Activated CD4-positive, CD25-positive, alpha-beta regulatory T cell (primary cell): ENCODE measurements at places on chromosomes 5 and 9.

- no peak for DNase-seq
Observed at GRCh38 chr5:33067291-33067690, 356.2 kb downstream of the NPR3 start.

DNA sequence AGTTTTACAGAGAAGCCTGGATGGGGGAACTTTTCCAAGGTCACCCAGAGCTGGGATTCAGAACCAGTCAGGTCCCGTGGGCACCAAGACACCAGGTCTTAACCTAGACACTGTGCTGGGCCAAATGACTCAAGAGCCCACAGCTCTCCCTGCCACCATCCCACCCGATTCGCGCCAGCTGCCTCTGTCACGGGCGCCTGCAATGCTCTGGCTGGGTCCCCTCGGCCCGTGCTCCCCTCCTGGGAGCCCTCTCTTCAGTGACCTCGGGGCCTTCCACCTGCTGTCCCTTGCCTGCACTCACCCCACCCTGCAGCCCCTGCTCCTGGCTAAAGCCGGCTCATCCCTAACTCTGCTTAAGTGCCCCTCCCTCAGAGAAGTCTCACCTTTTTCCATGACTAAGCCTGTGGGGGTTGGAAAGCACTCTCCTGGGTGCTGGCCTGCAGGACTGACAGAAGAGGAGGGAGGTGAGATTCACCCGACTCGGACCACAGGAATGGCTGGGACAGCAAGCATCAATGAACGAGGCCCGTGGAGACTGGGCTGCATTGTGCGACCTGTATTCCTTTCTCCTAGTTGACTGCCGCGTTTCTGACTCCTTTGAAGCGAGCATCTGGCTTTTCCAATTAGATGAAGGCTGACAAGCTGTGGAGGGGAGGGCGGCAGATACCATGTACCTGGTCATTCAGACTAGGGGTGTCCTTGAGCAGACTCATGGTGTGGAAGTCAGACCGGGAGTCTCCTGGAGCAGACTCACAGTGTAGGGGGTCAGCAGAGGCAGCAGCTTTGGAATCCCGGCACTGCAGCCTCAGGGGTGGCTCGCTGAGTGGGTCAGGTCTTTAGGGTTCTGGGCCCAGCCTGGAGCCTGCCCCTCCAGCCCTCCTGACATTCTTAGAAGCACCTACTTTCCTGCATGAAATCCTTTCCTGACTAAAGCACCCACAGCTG, 5.8 kb upstream of the IL4 start:
- no peak for DNase-seq

DNA sequence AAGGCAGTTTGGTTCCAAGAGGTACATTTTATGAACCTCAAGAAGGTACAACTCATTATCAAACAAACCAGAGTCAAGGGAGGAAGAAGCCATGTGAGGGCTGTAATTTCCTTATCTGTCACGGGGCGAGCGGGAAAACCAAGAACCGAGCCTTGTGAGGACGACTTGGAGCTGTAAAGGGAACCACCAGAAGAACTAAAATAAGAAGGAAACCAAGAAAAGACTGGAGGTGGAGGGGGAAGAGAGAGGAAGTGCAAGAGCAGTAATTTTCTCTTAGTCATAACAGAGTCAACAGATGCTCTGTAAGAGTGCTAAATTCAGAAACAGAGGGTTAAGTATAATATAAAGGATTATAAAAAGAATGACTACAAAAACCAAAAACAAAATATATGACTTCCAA, 127.1 kb downstream of the DIRAS2 start:
- DNase-seq: no peak

GRCh38 chr5:169577951-169578350, 5.6 kb upstream of the SPDL1 start:
- DNase-seq: no peak

DNA sequence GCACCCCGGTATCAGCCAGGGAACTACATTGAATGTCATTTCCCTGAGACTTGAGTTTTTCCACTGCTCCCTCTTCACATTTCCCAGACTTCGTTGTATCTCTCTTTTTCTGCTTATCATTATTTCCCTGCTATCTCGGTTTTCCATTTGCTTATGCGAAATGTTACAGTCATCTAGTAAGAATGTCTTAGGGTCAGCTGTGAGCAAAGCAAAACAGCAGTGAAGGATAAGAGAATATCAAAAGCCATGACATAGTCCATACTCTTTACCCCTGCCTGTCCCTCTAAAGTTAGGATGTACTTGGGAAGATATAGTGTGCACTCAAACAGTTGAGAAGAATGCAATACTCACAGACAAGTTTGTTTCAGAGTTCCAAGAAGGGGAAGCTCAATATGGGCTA, 88.7 kb downstream of the ITGA1 start:
- DNase-seq: no peak

- no peak for DNase-seq
Observed at GRCh38 chr5:171913987-171914273, 92.5 kb downstream of the FBXW11 start.

DNA sequence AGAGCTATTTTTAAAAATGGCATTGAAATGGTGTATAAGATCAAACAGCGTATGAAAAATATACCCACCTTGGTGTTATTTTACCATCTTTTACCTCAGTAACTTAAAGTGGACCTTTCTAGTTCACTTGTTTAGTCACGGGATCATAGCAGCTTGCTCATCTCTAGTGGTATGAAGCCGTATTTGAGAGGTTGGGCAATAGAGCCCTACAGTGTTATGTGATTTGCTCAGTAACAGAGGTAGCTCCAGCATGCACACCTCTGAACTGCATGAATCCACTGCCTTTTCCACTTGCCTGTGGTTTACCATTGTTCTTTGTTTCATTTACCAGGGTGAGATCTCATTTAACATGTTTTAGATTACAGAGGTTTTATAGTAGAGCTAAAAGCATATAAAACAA, 134.4 kb downstream of the ATG10 start:
- DNase-seq: no peak

- DNase-seq: no peak
Observed at GRCh38 chr5:154309371-154309745, 118.8 kb downstream of the GALNT10 start.

- no peak for DNase-seq
Observed at GRCh38 chr9:133583586-133583985, 25.6 kb downstream of the FAM163B start.

- DNase-seq: peak; percentile 31
Observed at GRCh38 chr9:34437006-34437925, 21.1 kb downstream of the FAM219A start.

DNA sequence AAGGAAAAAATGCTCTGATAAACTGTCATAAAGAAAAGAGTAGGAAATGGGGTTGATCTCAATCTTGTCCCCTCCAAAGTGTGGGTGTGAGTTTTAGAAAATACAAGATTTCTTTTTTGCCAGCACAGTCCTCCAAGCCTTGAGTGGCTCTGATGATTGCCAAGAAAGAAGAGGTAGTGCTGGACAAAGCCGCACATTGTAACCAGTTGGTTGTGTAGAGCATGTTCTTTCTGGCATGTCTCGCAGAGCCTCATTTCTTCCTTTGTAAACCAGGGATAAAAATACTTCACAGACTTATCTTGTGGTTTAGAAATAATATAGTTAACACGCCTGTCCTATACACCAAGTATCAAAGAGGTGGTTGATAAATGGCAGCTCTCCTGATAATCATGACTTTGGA, 30.4 kb downstream of the PRLR start:
- DNase-seq: no peak

GRCh38 chr9:76213751-76214150, 180.5 kb downstream of the RFK start:
- no peak for DNase-seq

- DNase-seq: no peak
Observed at GRCh38 chr9:92860867-92861266, 17.0 kb downstream of the ZNF484 start.

- no peak for DNase-seq
Observed at GRCh38 chr5:1500411-1501091, 23.2 kb downstream of the LPCAT1 start.

GRCh38 chr5:73311291-73312110, 137.1 kb downstream of the FOXD1 start:
- no peak for DNase-seq

DNA sequence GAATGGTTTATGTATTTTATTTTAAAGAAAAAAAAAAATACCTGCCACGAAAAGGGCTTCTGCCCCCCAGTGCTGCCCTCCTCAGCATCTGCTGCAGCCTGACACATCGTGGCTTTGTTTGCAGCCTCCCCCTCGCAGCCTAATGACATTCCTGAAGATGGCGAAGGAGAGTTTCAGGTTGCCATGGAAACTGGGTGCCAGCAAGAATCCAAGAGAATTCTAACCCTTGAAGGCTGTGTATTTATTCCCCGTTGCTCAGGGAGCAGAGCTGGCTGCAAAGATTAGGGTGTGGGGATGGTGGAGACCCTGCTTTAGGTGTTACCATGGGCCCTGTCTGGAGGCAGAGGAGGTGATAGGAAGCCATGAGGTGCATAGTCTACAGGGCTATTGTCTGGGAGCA, 126.6 kb downstream of the NSG2 start:
- DNase-seq: no peak

GRCh38 chr5:156647034-156647451, 203.1 kb upstream of the PPP1R2B start:
- DNase-seq: no peak

DNA sequence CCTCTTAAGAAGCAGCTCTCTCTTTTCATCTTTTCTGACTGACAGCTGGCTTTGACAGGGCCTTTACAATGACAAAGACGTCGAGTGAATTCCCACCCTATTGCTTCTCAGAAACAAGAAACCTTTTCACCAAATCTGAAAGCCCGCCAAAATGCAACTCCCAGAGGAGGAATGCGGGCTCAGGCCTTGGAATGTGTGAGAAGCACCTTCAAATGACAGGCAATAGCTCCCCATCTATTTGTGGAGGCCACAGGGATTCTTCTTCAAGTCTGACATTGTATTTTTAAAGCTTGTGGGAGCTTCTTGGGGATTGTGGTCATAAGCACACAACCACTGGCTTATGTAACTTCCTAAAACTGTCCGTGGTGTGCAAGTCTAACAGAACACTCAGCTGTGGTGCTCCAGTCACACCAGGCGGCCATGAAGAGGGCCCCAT, 72.7 kb downstream of the DPYSL3 start:
- no peak for DNase-seq

GRCh38 chr9:90970608-90971007, 169.0 kb downstream of the SYK start:
- DNase-seq: no peak

DNA sequence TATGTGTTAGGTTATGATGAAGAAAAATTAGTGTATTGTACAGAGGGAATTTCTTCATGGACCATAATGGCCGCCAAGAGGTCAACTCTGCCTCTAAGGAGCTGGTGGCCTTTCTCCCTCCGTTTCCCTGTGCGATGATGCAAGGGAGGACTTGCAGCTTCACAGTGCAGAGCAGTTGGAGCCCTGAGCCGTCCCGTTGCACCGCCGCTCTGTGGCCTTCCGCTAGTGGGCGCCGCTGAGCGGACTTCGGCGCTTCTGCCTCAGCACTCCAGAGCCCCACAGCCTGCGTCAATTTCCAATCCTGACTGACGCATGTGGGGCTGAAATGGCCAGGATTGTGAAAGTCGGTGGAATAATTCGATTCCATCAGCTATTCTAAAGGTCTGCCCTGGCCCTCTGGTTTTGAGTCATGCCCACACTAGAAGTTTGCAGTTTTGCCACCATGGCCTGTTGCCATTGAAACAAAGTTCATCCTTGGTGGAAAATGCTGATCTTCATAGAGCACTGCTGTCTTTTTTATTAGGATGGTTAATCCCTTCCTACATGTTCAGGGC, 22.7 kb upstream of the LECT2 start:
- DNase-seq: no peak

GRCh38 chr5:175829813-175830585, 41.4 kb upstream of the CPLX2 start:
- no peak for DNase-seq

DNA sequence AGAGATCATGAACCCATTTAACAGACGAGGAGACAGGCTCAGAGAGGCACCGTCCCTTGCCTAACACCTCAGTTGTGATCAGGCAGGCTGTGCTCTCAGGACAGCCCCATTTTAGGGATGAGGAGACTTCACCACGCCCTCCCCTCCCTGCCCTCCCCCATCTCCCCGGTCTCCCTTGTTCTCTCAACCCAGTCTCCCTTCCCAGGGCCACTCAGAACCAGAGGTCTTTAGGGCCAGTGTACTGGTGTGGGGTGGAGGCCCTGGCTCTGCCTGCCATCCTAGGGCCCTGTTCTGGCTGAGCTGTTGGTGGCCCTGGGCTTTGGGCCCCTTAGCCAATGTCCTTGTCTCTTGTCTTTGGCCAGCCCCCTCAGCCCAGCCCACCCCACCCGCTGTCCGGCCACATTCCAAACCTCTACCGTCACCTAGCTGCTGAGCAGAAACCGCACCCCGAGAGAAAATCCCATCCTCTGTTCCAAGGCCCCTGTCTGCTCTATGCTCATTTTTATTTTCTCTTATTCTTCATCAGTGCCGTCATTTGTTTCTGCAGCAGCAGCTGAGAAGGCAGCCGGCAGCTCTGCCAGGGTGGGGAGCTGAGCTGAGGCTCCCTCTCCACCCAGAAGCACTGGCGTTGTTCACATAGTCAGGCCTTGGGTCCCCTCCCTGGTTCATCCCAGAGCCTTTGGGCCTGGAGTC, 33.9 kb downstream of the OLFML2A start:
- no peak for DNase-seq

DNA sequence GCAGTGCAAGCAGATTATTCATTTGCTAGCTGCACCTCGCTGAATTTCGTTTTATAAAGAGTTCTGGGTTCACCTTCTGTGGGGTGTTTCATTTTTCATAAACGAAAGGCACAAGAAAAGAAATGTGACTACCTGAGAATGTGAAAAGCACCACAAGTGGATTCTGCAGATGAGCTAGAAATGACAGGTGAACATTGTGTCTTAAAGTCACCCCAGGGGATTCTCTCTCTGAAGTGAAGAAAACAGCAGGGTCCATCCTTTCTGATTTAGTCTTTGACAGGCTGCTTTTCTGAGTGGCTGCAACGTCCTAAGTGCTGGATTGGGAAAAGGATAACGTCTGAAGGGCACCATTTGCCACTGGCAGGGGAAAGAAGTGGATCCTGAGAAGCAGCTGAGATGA, 469.3 kb downstream of the SPATA31D1 start:
- DNase-seq: no peak

GRCh38 chr5:77560677-77561263, 68.7 kb upstream of the WDR41 start:
- DNase-seq: no peak

DNA sequence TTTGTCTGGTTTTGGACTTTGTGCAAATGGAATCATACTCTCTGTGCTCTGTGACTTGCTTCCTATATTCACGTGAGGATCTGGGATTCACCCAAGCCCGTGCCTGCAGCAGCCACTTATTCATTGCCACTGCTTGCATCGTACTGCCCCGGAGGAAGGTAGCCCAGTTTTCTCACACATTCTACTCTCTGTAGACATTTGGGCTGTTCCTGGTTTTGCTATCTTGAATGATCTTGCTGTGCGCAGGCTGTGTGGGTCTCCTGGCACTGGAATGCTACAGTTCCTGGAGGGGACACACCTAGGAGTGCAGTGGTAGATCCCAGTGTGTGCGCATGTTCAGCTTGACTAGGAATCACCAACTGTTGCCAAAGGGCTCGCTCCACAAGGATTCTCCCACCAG, 99.2 kb upstream of the BOD1 start:
- DNase-seq: no peak
